ENCODE measurements at places on chromosomes 1 and 21.

DNA sequence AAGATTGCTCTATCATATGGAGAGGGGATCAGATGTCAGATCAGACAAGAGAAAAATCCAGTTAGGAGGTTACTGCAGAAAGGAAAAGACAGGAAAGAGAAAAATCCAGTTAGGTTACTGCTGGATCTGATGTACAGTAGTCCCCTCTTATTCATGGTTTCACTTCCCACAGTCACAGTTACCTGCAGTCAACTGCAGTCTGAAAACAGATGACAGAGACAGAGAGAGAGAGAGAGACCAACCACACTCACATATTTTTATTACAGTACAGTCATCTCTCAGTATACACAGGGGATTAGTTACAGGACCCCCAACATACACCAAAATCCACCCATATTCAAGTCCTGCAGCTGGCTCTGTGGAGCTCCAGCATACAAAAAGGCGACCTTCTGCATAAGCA lies 29.3 kb downstream of the NUP133 start:
- no peak for DNase-seq

DNA sequence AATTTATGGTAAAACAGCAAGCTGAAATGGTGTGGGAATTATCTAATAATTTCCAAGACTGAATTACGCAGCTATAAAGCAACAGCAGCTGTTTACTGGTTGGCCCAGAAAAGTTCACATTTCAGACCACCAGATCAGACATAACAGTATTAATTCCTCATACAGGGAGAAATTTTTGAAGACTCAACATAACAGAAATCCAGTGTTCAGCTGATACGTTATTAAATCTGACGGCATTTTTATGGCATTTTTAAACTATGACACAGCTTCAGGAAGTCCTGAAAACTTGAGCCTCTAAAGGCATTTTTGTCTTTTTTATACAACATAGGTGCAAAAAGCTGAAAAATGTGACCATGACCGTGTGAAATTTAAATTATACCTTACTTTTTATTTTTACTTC lies 91.2 kb downstream of the APP start:
- peak; percentile 48 for DNase-seq

- no peak for DNase-seq
Measured at GRCh38 chr1:41422306-41422705, 61.1 kb downstream of the FOXO6 start.

- no peak for DNase-seq
Measured at GRCh38 chr1:178934546-178934945, 63.7 kb upstream of the ANGPTL1 start.

DNA sequence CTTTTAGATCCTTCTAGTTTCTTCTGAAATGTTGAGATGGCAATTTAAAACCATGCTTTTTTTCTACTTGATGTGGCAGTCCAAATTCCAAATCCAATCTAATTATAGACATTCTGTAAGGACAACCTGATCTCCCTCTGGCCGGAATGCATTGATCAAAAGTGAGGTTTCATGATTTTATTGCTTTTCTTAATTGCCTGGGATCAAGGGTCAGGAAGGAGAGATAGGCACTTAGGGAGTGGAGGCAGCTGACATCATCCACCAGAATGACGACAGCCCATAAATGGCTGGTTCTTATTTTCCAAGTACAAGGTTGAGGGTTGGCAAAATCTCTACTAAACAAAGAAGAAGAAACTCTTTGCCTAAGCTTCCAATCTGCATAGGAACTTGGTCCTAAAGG lies 46.4 kb upstream of the SCCPDH start:
- DNase-seq: no peak

DNA sequence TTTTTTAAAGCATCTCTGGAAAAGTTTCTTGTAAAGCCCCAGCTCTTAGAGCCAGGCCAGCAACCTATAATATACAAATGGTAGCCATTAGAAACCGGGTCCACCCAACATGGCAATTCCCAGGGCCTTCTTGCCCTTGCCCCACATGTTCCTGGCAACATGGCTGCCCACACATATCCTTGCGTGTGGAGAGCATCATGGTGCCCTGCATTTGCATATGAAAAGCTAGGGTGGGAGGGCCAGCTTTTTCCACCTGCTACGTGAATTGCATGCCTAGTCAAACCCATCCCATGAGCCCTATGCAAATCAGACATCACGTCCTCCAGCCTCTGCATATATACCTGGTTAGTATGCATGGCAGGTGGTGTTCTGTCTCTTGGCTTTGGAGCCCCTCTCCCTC lies 88.2 kb downstream of the RABGAP1L start:
- DNase-seq: no peak

GRCh38 chr1:87119541-87120140 lies 205.2 kb downstream of the HS2ST1 start:
- DNase-seq: no peak

DNA sequence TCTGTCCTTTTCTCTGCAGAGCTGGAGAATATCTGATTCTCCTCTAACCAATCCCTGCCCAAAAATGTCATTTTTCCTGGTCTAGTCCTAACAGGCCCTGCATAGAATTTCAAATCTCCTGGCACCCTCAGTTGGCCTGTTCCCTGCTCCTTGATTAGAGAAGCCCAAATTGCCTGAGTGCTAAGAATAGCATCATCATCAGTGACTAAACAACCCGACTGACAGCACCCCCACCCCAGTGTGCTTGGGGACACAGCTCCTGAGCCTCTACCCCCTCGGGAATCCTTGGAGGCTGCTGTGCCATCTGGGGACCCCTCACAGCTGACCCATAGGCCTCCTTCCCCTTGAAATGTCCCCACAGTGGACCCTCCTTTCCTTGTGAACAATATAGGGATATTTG lies 94.4 kb downstream of the DDX20 start:
- no peak for DNase-seq

GRCh38 chr1:216793303-216793702 lies 70.1 kb upstream of the ESRRG start:
- no peak for DNase-seq

- DNase-seq: no peak
Measured at GRCh38 chr1:224333939-224334786, 4.2 kb upstream of the NVL start.

DNA sequence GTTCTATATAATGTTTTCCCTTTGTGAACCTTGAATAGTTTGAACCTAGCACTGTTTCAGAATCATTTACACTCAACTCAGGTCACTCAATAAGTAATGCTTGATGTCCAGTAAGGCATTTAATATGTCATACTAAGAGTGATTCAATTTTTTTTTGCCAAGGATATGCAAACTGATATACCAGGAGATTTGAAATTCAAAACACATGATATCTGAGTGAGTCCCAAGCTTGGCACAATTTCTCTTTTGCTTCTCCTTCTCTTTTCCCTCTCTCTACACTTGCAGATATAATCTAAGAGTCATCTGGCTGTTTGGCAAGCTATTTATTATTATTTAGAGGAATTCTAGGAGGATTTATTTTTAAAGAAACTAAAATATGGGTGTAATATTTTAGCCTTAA lies 61.6 kb upstream of the SPAG17 start:
- DNase-seq: no peak
